Vagina (tissue), 2 donors: ENCODE measurements at places on chromosomes 6 and 20. TPM values are rescaled to one million over a fixed set of nuclear protein-coding genes. Genes with fewer than 3 reads are reported as not detected.

The GLP1R gene
- not detected for total RNA-seq

DNA sequence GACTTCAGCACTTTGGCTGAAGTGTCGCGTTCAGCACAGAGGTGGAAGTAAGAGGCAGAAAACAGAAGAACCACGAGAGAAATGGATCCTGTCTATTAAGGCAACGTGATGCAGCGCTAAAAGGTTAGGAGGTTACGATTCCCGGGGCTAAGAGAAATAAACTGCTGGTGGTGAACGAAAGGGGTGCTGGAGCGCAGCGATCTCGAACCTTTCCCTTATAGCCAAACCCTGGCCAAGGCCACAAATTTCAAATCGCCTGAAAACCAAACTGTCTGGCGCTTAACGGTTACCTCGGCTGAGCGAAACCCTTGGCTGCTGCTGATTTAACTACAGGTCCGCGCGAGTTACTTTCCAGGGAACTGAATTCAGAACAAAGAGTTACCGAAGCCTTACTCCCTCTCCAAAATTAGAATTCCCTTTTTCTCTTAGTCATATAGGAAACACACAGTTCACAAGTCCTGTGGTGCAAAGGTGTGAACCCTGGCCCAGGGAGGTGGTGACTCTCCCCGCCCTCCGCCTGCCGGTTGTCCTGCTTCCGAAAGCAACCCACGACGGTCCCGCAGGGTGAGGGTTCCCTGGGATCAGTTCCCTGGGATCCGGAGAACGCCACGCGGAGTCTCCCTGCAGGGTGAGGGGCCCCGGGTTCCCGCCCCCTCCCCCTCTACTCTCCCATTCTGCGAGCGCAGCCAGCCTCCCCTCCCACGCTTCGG lies 1.3 kb upstream of the SLC35D3 start:
- DNase-seq = no peak
- H3K27me3 ChIP-seq = peaks cover 6% of the 10 kb centered on the region
- H3K4me3 ChIP-seq = peak overlapping the region; percentile 45
- no peaks in the 10 kb centered on the region for H3K36me3 ChIP-seq
- H3K27ac ChIP-seq = no peak overlapping the region

- H3K4me3 ChIP-seq = peak overlapping the region; percentile 82
- H3K36me3 ChIP-seq = no peaks in the 10 kb centered on the region
- H3K4me1 ChIP-seq = peaks cover 36% of the 10 kb centered on the region
- H3K27me3 ChIP-seq = peaks cover 4% of the 10 kb centered on the region
These were observed 1.1 kb downstream of the SLC22A23 start for GRCh38 chr6:3455569-3456394.

DNA sequence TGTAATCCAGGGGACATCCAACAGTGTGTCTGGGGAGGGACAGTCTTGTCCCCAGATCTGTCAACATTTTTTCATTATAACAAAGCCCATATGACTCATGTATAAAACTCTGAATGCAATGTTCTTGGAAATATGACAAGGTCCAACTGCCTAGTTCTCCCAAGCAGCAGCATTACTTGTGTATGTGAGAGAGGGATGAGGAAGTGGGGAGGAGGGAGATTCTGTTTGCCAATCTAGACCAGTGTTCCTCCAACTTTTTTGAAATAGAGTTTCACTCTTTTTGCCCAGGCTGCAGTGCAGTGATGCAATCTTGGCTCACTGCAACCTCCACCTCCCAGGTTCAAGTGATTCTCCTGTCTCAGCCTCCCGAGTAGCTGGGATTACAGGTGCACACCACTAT lies 394.8 kb downstream of the DHX35 start:
- no peak overlapping the region for H3K4me3 ChIP-seq
- no peak overlapping the region for H3K27ac ChIP-seq
- no peak for DNase-seq

DNA sequence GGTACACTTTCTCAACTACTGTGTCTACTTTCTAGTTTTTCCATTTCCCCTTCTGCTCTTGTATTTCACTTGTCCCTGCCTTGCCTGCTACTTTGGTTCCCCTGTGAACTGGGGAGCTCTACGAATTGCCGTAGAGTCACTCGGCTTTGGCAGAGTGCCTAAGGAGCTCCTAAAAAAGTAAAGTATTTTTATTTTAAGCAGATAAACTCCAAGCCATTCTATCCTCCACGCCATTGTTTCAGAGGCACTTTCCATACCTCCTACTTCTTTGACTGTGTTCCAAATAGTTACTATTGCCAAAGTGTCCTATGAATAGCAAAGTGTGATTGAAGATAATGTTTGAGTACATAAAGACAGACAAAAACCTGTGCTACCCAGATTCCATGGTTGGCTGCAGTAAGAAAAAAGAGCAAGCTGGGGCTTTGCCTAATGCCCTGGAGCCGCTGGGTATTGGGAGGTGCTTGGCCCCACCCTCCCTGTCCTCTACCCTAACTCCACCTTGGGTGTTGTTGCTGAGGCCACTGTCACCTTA lies 5.1 kb upstream of the MBOAT1 start:
- H3K4me3 ChIP-seq = no peak overlapping the region
- peaks cover 21% of the 10 kb centered on the region for H3K4me1 ChIP-seq
- no peak overlapping the region for H3K27ac ChIP-seq
- no peaks in the 10 kb centered on the region for H3K36me3 ChIP-seq

DNA sequence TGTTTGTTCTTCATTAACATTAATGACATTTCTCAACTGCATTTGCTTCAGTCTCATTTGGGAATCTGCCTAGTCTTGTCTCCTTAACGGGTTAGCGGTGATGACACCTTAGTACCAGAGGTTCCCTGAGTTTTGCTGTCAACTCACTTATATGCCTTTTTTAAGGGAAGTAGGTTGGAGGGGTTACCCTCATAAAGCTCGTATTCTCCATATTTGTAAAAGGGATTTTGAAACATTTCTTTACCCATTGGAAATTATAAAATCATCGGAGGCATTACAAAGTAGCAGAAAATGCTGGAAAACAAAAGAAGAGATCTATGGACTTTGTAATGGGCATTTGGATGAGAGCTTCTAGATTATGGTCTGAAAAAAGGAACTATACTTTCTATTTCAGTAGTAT lies 88.7 kb upstream of the PRDM1 start:
- no peak overlapping the region for H3K4me3 ChIP-seq
- H3K4me1 ChIP-seq = no peaks in the 10 kb centered on the region
- H3K27ac ChIP-seq = peak overlapping the region; percentile 92
- no peaks in the 10 kb centered on the region for H3K27me3 ChIP-seq
- no peaks in the 10 kb centered on the region for H3K36me3 ChIP-seq

GRCh38 chr6:41939176-41939847 lies 2.3 kb downstream of the CCND3 start:
- peak overlapping the region; percentile 76 for H3K27ac ChIP-seq
- peak; percentile 90 for DNase-seq
- no peaks in the 10 kb centered on the region for H3K36me3 ChIP-seq
- H3K4me3 ChIP-seq = no peak overlapping the region
- peaks cover 72% of the 10 kb centered on the region for H3K4me1 ChIP-seq

DNA sequence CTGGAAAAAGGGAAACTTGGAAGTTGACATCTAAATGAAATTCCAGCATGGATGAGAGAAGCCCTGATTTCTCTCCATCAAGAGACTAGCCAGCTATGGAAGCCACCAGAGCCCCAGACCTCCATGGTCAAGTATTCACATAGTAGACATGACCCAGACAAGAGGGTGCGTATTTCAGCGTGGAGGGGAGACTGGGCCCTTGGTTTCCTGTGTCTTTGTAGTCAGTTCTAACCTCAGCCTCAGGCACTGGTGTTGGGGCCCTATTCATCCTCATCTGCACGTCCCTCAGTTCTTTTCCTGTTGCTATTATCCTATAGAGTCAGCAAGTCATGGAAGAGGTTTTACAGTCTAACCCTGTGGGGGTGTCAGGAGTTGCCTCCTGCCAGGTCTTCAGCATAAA lies 12.5 kb downstream of the GNL1 start:
- no peak overlapping the region for H3K27ac ChIP-seq
- no peaks in the 10 kb centered on the region for H3K36me3 ChIP-seq
- no peaks in the 10 kb centered on the region for H3K27me3 ChIP-seq
- H3K4me1 ChIP-seq = peaks cover 11% of the 10 kb centered on the region
- H3K4me3 ChIP-seq = no peak overlapping the region

DNA sequence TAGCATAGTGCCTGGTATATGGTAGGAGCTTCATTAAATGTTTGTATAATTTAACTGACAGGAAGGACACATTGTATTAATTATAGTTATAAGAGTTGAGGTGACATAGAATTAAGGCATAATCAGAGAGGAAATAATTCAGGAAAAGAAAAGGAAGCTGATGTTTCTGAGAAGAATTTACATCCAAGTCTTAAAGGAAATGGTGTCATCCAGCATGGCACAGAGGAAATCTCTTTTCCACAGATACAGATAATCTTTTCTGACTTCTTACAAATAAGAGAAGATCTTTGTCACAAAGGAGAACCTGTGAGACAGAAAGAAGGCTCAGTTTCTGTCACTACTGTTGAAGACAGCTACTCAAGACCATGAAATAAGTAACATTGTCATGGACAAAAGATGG lies 222.5 kb downstream of the GJA1 start:
- peaks cover 7% of the 10 kb centered on the region for H3K4me1 ChIP-seq
- H3K27me3 ChIP-seq = no peaks in the 10 kb centered on the region
- no peaks in the 10 kb centered on the region for H3K36me3 ChIP-seq
- H3K4me3 ChIP-seq = no peak overlapping the region
- H3K27ac ChIP-seq = no peak overlapping the region

DNA sequence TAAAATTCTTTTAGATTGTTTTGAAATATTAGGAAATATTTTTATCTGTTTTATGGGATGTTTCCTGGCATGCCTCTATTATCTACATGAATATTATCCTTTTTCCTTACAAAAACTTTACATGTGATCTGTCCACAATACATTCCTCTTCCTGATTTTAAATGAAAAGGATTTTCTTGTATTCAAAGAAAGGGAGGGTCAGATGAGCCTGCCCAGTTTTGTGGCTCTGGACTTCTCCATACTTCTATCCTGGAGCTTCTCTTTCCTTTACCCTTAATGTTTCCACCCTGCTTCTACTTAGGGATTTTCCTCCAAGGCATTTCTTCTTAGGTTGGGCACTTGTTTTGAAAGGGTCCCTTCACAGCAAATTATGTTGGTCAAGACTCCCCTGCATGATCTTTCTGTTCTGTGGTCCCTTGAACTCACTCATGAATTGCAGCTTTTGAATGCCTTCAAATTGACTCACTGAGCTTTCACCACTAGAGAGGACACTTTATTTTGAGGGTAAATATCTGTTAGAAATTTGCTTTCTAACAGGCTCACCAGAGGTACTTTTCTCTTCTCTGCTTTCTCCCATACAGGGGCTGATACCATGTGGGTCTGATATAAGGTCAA lies 104.9 kb downstream of the CENPW start:
- no peaks in the 10 kb centered on the region for H3K36me3 ChIP-seq
- no peaks in the 10 kb centered on the region for H3K4me1 ChIP-seq
- H3K27ac ChIP-seq = no peak overlapping the region

- H3K4me1 ChIP-seq = no peaks in the 10 kb centered on the region
- H3K27me3 ChIP-seq = no peaks in the 10 kb centered on the region
- peaks cover 26% of the 10 kb centered on the region for H3K36me3 ChIP-seq
- DNase-seq = no peak
These were observed 37.6 kb upstream of the AVP start for GRCh38 chr20:3121955-3122610.
